ENCODE measurements at places on chromosomes 2 and 18.

DNA sequence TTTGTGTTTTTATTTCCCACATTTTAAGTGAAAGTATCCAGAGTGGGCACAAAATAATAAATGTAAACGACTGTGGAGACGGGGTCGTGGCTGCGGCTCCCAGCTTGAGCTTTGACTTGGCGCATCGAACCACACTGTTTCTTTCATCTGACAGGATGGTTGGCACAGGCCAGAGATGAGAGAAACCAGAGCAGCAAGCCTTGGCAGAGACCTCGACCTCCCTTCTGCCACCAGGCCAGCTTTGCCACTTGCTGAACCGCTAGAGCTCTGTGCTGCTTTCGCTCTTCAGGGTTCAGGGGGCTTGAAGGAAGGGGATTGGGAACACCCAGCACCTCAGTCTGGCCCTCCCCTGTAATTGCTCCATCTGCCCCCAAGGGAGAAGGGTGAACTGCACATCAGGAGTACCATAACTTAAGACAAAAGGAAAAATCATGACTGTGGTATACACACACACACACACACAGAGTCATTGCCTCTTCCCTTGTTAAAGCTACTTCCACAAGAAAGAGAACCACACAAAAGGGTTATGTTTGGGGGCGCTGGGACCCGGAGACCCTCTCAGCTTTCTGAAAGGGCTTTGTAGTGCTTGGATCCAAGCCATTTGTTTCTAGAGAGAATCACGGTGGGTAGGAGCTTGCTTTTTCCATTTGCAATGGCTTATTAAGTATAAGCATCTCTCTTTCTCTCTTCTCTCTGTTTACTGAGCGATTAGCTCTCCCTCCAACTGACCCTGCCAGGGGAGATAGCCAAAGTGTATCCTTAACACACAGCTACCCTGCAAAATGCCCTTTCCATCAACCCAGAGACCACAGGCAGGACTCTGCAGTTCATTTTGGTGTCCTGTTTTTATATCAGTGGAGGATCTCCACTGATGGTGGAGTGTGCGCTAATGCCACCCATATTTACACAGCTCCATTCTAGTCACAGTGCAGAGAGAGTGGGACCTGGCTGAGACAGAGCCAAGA, 23.0 kb downstream of the POU3F3 start:
- DNase-seq, result no peak

GRCh38 chr2:170031288-170031687, 146.7 kb upstream of the MYO3B start:
- no peak for DNase-seq

DNA sequence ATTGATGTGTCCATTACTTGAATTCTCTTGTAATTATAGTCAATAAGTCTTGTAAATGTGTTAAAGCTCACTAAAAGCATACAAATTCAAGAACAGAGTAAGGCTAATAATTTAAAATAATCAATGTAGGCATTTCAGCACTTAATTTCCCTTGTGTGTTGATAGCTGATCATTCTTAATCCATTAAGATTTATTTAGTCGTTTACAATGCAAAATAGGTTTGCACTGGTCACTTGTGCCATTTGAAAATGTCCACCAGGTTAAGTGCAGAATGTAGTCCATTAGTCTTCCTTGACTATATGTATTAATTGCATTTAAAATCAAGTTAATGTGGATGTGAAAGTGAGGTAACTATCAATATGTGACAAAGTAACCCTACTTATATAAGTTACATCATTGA, 39.4 kb downstream of the ZNF407 start:
- DNase-seq, result no peak

DNA sequence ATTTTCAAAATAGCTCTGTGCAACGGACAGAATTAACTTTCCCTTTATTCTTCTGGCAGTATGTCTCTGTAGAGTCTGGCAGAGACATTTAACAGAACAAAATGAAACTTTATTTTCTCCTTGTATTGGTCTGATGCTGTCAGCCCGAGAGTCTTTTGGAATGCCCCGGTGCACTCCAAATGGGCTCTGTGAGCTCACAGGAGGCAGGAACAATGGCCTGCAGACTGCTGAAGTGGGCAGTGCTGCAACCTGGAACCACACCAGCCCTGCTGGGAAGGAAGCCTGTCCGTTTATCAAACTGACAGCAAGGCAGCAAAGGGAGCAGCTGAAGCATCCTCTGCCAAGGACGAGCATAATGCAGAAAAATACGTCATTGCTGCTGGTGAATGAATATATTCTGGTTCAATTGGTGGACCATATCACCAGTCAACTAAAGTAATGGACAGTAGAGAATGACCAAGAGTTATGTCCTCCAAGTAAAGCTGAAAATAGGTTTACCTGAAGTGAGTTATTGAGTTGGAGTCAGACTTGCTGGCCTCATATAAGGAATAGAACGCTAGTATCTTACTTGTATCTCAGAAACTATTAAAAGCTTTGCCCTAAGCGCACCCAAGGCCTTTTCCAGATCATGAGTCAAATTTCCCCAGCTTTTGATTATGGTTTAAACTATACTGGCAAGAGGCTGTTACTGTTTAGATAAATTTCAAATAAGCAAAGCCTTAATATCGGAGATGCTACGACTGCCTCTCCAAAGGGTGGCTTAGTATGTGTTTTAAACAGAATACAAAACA, 207.6 kb upstream of the TANK start:
- DNase-seq, result no peak

GRCh38 chr2:179024445-179024844, 25.5 kb downstream of the CCDC141 start:
- no peak for DNase-seq

GRCh38 chr2:229815342-229815741, 101.0 kb upstream of the DNER start:
- DNase-seq, result no peak

Data from Panc1 (cell line).